CD4-positive, CD25-positive, alpha-beta regulatory T cell (primary cell): ENCODE measurements at places on chromosomes 11 and 22.

DNA sequence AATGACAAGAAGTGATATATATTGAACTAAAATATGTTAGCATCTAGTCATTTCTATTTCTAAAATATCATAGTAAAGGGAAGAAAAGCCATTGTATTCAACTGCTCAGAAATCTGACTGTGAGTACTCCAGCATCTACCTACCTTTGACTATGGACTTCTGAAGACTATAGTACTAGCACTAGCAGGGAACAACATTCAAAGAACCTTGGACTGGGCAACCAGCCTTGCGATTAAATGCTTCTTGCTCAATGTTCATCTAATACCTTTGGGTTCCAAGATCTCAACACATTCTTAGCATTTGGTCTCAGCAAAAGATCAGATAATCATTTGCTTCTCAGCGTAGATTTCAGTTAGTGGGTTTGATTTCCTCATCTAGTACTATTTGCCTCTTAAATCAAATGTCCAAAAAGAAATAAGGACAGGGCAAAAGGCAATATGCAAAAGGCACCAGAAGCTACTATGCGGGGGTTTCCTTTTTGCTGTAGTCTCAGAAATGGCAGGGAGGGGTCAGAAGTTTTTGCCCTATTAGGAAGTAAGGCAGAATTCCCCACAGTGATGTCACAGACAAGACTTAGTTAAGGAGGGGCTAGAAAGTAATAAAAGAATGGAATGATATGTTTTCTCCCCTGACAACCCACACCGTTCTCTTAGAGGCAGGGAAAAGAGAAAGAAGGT lies 80.6 kb downstream of the GAB2 start:
- DNase-seq = no peak

GRCh38 chr11:44877571-44878497 lies 72.8 kb downstream of the TP53I11 start:
- no peak for DNase-seq

- no peak for DNase-seq
Observed at GRCh38 chr11:86579406-86579731, 93.0 kb downstream of the ME3 start.

DNA sequence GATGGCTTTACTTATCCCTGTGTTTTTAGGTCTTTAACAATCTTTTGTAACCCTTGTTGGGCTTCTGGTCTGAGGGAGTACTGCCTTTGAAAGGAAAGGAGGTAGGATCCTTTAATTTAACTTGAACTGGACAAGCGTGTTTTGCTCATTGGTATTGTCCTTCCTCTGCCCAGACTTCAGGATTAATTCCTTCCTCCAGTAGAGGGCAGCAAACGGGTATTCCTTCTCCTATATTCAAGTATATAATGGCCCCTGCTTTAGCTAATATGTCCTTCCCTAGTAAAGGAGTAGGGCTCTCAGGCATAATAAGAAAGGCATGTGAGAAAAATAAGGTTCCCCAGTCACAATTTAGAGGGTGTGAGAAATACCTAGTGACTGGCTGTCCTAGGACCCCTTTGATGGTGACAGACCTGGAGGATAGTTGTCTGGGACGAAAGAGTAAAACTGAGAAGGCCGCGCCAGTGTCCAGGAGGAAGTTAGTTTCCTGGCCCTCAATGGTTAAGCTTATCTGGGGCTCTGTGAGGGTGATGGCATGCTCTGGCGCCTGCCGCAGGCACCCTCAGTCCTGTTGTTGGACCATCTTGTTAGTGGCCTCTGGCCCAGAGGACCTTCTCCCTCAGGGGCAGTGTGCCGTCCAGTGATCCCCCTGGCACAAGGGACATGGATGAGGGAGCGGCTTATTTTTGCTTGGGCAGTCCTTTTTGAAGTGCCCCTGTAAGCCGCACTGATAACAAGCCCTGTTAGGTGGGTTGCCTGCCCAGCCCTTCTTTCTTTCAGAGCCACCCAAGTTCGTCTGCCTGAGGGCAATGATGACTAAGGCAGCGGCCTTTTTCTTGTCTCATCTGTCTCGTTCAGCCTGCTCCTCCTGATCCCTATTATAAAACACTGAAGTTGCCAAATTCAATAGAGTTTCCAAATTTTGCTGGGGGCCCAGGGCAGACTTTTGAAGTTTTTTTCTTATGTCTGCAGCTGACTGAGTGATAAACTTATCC lies 51.8 kb downstream of the C11orf71 start:
- DNase-seq = peak; percentile 64

DNA sequence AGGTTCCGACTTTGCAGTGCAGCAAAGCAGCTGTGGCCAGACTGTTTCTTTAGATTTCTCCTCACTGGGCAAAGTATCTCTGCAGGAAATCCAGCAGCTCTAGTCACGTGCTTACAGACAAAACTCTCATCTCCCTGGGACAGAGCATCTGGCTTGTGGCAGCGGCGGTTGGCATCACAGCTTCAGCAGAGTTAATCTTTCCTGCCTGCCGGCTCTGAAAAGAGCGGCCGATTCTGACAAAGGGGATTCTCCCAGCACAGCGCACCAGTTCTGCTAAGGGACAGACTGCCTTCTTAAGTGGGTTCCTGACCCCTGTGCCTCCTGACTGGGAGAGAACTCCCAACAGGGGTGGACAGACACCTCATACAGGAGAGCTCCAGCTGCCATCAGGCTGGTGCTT lies 1357.3 kb upstream of the TENM4 start:
- no peak for DNase-seq

DNA sequence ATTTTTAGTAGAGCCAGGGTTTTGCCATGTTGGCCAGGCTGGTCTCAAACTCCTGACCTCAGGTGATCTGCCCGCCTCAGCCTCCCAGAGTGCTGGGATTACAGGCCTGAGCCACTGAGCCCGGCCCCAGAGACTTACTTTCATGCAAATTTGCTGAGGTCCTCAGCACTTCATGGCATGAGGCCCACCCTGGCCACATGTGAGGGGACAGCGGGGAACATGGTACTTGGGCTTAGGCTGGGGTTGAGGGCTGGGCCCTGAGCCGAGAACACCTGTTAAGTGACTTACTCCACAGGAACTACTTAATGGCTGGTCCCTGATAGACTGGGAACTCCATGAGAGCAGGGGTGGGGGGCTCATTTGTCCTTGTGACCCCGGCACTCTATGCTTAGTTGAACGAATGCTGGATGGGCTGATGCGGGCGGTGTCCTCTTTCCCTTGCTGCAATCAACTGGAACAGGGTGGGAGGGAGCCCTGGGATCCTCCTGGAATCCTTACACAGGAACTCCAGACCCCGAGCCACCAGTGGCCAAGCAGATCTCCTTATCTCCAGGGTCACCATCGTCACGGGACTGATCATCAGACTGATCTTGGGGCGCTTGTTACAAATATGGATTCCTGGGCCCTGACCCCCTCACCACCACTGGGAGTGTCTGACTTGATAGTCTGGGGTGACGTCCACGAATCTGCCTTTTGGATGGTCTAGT lies 1.0 kb downstream of the VSIG10L2 start:
- DNase-seq = no peak

DNA sequence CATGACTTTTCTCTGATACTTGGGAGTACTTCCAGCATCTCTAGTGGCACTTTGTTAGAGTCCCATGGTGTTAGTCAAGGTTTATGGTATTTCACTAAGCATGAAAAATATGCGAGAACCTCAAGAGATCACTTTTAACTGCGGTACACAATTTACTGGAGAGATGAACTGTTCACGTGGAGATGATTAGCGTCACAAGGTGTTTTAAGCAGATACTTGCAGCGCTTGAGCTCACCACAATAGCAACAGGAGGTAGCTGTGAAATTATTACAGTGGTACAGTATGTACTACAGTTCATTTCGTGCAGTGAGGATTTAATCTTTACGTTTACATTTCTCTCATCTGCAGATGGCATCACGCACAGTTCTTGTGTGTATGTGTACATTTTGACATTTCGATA lies 4.5 kb downstream of the PARVA start:
- no peak for DNase-seq

GRCh38 chr11:68353669-68354068 lies 41.3 kb downstream of the LRP5 start:
- DNase-seq = no peak

GRCh38 chr22:35648066-35649025 lies at the start of gene APOL6:
TSS of gene APOL6 (plus strand) at chr22:35648446. CDS start at chr22:35656426, 7,980 bp downstream.
- peak; percentile 94 for DNase-seq

GRCh38 chr22:30284666-30285065 lies 4.6 kb downstream of the CASTOR1 start:
- DNase-seq = no peak

DNA sequence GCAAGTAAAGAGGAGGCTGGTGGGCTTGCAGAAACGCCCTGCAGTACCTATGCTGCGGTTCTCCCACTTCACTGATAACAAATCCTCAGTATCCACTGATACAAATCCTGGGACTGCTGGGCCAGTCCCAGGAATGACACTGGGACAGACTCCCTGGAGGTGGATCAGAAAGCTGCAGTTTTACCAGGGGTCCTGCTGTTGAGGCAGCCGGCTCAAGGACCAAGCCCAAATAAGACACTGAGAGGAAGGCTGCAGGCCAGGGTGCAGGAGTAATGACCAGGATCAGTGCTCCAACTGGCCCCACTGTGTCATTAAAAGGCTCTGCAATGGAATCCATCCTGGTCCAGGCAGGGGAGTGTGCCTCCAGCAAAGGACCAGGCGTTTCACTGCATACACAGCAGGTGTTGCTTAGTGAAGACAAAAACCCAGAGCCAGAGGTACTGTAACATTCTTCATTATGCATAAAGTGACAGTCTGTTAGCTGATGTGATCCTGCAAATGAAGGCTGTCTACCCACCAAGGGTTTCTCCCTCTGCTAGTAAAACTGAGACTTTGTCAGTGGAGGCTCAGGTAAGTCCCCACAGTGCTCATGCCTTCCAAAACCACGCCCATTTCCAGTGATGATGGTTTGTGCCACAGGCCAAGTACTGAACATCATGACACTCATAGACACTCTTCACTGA lies 1.4 kb upstream of the C22orf39 start:
- no peak for DNase-seq

DNA sequence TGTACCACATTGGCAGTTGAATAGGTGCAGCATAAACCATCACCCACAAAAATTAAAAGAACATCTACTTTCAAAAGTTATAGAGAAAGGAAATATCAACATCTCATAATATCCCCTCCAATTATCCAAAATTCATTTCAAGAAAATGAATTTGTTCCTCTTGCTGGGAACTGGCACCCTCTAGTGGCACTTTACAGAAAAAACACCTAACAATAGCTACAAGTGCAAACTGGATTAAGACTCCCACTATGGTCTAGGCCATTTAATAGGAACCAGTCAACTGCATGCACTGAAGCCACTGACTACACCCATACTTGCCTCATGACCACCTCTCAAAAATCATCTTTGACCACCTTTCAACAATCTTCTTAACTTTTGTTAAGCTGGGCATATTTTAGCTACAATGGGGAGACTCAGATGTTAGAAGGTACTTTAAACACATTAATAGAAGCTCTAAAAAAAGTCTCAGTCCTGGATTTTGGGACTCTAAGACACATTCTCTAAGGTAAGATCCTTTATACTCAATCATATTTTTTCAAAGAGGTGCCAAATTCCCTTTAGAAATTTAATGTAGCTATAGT lies 17.3 kb downstream of the TRAF6 start:
- peak; percentile 74 for DNase-seq

DNA sequence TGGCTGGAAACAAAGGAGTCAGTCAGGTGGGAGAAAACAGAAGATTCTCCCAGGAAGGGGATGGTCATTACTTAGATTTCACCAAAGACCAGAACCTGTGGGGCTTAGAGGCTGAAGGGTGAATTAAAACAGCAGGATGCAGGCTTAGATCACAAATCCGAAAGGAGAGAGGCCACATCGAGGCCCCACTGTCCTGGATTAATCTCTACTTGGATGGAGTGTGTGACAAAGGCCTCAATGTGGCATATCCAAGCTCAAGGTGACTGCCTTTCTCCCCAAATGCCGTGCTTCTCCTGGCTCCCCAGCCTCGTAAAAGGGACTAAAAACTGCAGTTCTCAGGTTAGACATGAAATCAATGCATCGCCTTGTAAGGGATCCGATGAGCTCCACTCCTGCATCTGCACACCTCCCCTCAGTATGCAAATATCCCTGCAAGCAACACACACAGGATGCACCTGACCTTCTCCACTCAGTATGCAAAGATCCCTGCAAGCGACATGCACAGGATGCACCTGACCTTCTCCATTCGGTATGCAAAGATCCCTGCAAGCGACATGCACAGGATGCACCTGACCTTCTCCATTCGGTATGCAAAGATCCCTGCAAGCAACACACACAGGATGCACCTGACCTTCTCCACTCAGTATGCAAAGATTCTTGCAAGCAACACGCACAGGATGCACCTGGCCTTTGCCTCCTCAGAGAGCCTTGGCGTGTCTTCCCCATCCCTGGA lies 447.4 kb downstream of the BRD1 start:
- no peak for DNase-seq

DNA sequence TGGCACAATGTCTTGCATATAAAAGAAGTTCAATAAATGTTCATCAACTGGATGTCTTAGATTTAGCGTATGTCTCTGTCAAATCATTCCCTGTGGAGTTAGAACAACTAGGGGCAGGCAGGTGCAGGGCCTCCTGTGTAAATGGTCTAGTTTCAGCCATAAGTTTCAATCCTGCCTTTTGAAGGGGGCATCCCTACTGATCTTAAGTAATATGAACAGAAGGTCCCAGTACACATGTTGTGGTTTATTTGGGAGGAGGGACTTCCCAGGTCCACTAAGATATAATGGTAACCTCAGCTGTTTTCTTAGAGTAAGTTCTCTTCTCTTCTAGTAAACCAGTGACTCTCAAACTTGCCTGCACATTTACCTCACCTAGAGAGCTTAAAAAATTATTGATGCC lies 19.8 kb downstream of the TTC12 start:
- no peak for DNase-seq

DNA sequence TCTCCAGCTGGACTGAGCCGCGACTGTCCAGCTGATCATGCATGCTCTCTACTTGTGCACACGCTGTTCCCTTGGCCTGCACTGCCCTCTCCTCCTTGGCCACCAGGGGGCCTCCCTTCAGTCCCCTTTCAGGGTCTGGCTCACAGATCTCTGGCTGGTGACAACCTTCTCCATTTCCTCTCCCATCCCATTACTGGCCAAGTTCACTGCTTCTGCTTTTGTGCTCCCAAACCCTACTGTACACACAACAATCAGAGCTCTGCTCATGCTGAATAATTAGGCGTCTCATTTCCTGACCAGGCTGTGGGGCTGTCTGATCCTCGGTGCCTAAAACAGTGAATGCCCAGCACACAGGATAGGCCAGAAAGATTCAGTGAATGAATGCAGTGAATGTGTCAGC lies 224.0 kb upstream of the NARS2 start:
- DNase-seq = peak; percentile 0

DNA sequence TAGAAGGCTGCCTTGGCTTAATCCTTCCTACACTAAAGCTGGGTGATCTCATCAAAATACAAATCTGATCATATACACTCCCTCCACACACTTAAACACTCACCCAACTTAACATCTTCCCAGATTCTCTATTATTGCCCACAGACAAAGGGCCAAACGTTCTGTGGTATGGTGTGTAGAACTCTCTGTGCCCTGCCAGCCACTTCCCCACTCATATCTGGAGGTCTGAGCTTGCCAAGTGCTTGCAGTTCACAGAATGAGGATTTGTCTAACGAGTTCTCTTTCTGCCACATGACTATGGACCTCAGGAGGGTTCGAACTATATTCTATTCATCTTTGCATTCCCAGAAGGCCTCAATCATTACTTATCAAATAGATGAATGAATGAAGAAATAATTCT lies 77.6 kb downstream of the MPPED2 start:
- no peak for DNase-seq

- DNase-seq = no peak
Observed at GRCh38 chr11:75013051-75013450, 24.3 kb downstream of the NEU3 start.
